Jurkat, Clone E6-1 (cell line): ENCODE measurements at places on chromosomes 4 and X.

- DNase-seq, result no peak
Measured at GRCh38 chr4:143185253-143186107, 763 bp downstream of the USP38 start.

- DNase-seq, result no peak
Measured at GRCh38 chrX:22063284-22063683, 31.2 kb downstream of the PHEX start.

GRCh38 chr4:74543983-74544382, 99.0 kb downstream of the AREG start:
- DNase-seq, result no peak

DNA sequence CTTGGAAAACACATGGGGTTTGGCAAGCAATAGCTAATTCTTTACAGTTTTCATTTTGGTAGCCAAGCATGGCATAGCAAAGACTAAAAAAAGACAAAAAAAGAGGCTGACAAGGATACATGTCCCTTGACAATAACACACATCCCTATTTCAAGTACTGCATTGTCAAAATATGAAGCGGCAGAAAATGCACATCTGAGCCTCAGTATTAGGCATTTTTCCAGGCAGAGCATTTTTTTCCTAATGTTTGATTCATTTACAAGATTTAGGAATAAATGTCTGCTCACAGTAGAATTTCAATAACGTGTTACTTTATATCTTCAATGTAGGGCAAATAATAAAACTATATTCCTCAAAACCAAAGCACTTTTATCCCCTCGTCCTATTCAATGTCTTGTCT, 216.3 kb upstream of the PCDH18 start:
- no peak for DNase-seq

DNA sequence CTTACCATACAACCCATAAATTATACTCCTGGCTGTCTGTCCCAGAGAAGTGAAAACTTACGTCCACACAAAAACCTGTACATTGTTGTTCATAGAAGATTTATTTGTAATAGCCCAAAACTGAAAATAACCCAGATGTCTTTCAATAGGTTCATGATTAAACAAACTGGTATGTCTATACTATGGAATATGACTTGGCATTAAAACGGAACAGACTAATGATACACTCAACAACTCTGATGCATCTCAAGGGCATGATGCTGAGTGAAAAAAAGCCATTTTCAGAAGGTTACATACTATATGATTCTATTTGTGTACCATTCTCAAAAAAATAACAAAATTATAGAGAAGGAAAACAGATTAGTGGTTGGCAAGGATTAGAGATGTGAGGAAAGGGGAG, 11.6 kb upstream of the MND1 start:
- DNase-seq, result no peak

- DNase-seq, result no peak
Measured at GRCh38 chrX:103607364-103608305, at the start of gene TCEAL3. Gene TCEAL3, plus strand, starts transcription at chrX:103607963. Its CDS starts 1,102 bp downstream, at chrX:103609065.

DNA sequence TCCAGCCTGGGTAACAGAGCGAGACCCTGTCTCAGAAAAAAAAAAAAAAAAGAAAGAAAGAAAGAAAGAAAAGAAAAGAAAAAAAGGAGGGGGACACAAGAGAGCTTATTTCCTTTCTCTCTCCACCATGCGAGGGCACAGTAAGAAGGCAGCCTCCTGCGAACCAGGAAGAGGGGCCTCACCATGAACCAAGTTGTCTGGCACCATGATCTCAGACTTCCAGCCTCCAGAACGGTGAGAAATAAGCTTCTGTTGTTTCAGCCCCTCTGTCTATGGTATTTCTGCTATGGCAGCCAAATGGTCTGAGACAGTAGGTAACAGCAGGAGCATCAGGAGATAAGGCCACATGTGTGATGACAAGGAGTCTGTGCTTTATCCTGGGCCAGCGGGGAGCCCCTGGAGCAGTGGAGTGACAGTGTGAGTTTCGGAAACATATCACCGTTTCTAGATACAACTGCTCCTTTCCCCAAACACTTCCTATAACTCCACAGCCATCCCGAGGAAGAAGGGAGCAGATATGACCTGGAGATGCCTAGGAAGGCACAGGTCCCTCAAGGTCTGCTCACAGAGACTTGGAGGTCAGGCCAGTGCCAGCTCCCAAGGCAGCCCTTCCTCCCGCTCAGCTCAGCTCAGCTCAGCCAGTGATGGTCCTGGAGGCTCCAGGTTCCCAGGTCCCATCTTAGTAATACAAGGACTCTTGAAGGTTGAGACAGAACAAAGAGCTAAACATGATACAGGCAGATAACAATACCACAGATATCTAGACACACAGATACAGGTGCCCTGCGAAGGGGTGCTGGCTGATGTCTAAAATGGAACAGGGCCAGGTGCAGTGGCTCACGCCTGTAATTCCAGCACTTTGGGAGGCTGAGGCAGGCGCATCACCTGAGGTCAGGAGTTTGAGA, 17.7 kb downstream of the JAKMIP1 start:
- peak; percentile 66 for DNase-seq

DNA sequence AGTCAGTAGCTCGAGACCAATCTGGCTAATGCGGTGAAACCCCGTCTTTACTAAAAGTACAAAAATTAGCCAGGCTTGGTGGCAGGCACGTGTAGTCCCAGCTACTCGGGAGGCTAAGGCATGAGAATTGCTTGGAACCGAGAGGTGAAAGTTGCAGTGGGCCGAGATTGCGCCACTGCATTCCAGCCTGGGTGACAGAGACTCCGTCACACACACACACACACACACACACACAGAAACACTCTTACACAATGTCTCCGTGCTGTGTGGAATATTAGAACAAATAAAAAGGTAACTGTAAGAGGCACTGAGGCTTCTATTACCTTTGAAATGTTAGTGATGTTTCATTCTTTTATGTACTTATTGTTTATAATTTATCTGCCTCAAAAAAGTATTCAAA, 326.6 kb downstream of the GPAT3 start:
- DNase-seq, result no peak

GRCh38 chr4:67909905-67910584, 26.2 kb upstream of the TMPRSS11D start:
- DNase-seq, result peak; percentile 28

DNA sequence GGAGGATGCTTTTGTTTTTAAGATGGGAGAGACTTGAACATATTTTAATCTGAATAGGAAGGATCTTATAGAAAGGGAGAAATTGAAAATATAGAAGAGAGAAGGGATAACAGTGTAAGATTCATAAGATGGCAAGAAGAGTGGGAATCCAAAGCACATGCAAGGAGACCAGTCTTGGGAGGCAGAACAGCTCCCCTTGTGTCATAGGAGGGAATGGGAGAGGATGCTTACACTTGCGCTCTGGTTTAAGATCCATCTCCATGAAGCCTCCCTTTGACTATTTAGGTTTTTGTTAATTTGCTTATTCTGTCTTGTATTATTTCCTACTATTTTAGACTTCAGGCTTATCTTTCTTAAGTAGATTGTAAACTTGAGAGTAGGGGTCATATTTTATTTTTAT, 42.7 kb downstream of the KIF4A start:
- no peak for DNase-seq

DNA sequence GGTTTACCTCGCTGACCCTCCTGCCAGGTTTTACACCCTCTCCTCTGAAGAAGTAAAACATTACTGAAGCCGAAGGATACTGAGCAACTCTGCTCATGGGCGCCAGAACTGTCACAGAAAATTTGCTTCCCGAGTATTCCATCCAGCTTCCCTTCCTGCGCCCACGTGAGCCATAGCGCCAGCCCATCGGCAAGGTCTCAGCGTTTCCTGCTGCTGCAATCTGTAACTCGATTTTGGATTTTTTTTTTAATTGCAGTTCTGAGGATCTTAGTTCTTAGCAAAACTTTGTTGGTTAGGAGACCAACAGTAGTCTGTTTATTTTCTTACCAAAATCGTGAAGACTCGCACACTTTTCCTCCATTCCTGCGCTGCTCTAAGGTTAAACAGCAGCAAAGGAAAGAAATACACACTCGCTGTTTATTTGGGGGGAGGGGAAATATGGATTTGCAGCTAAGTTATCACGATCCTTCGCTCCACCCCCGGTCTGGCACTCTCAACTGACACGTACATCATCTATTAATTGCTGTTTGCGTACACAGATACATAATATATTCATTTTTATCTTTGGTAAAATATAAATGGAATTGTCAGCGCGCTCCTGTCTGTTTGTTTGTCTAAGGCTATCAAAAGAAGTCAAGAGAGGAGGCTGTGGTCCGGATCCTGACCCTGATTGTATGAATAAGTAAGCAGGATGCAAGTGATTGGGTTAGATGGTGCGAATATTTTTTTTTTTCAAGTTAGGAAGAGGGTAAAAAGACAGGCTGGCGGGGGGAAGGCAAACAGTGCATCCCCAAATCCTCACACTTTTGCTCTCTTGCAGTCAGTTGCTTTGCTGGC, at the start of gene TLL1:
Gene TLL1, plus strand, starts transcription at position 777 of the 837 bp plus-strand sequence. CDS start 668 bp downstream, outside the sequence.
- no peak for DNase-seq

- no peak for DNase-seq
Measured at GRCh38 chrX:44785652-44786051, 58.2 kb upstream of the DUSP21 start.

DNA sequence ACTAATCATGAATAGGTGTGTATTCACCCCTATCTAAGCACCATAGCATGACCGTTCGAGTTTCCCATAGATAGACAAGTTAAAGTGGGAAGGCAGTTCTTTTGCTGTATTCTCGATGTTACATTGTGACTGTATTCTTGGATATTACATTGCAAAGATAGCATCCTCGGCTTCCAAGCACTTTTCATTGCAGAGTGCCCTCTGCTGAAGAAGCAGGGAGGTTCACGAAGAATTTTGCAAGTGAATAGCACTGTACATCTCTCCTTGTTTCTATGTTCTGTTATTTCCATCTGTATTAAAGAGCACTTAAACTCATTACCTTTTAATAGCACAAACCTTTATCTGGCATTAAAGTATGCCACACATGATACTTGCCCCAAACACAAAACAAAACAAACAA, 426.7 kb upstream of the ARX start:
- no peak for DNase-seq

GRCh38 chr4:109985993-109986974, 73.6 kb downstream of the EGF start:
- DNase-seq, result no peak

GRCh38 chr4:121030711-121031110, 41.6 kb downstream of the NDNF start:
- no peak for DNase-seq

- DNase-seq, result no peak
Measured at GRCh38 chr4:5979981-5980380, 38.2 kb downstream of the C4orf50 start.

DNA sequence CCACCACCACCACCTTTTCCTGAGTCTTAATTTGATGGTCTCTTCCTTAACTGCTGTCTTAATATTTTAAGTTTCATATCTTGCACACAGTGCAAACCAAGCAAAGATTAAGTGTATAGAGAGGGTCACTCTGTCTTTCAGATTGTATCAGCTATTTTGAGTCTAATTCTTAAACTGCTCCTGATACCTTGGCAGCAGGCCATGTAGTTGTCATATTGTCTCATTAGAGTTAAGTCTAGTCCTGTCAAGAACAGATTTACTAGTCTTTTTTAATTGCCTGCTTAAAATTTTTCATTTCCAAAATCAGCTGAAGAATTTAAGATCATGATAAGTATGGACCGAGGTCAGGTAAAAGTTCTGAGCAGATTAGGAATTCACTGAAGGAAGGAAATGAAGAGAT, 51.5 kb downstream of the FHIP1A start:
- DNase-seq, result no peak

DNA sequence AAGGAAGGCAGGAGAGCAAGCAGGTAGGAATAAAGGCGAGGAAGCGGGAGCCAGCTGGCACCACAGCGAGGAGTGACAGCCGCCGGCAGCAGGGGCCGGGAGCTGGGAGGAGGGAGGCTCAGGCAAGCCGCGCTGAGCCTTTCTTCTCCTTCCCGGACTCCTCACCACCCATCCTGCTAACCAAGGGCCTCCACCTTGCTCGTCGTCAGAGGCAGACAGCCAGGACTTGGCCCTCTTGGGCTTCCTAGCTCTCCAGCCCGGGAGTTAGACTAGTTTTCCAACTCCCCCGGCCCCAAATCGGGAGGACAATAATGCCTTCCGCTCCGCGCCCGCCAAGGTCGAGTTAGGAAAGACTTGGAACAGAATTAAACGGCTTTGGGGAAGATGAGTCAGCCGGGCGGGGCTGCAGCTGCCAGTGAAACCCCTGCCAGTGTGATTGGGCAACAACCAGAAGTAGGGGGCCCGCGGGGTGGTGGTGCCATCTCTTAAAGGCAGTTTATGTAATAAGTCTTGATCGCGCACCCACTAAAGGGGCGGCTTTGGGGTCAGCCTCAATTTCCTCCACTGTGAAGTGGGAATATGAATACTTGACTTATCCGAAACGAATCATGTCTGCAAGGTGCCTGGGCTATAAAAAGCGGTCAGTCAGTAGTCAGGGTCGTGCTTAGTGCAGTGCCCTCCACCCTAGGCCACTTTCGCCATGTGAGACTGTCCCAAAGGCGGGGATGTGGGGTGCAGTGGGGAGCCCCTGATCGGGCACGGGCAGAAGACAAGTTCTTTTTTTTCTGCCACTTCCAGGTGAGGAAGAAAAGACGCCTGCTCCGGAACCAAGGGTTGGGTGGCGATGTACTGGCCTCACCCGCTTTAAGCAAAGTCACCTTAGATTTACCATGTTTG, 6.7 kb upstream of the HSD17B10 start:
- no peak for DNase-seq

GRCh38 chr4:36870121-36870520, 374.4 kb upstream of the NWD2 start:
- DNase-seq, result no peak

GRCh38 chr4:16377887-16378286, 151.6 kb upstream of the TAPT1 start:
- no peak for DNase-seq

DNA sequence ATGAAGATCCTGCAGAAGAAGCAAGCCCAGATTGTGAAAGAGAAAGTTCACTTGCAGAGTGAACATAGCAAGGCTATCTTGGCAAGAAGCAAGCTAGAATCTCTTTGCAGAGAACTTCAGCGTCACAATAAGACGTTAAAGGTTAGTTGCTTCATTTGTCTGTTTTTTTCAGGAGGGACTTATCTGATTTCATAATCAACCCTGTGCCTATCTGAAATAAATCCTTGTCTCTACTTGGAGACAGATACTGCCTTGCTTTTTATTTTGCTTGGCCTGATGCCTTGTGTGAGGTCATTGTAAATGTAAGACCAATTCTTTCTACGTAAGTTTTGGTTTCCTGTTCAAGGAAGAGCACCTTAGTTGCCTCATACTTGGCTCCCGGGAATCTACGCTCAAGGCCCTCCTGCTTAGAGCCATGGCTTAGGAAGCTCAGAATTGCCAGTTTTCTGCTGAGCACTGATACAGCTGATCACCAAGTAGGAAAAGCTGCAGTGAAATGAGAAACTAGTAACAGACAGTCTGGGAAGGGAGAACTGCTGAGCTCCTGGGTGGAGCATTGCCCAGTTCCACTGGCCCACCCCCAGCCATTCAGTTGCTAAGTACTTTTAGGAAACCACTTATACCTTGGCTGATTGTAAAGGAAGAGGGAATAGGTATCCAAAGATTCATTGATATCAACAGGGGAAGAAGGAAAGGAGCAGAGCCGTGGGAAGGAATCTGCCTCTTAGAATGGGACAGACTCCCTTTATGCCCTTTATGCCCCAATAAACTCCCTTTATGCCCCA, 41.8 kb downstream of the RBBP7 start:
- no peak for DNase-seq
